ENCODE measurements at places on chromosomes 6 and 20. TPM values are rescaled to one million over a fixed set of nuclear protein-coding genes. Genes with fewer than 3 reads are reported as not detected.

IMPG1 gene
- not detected for total RNA-seq

ZBTB22 gene
- total RNA-seq, result 9.7 TPM

DNA sequence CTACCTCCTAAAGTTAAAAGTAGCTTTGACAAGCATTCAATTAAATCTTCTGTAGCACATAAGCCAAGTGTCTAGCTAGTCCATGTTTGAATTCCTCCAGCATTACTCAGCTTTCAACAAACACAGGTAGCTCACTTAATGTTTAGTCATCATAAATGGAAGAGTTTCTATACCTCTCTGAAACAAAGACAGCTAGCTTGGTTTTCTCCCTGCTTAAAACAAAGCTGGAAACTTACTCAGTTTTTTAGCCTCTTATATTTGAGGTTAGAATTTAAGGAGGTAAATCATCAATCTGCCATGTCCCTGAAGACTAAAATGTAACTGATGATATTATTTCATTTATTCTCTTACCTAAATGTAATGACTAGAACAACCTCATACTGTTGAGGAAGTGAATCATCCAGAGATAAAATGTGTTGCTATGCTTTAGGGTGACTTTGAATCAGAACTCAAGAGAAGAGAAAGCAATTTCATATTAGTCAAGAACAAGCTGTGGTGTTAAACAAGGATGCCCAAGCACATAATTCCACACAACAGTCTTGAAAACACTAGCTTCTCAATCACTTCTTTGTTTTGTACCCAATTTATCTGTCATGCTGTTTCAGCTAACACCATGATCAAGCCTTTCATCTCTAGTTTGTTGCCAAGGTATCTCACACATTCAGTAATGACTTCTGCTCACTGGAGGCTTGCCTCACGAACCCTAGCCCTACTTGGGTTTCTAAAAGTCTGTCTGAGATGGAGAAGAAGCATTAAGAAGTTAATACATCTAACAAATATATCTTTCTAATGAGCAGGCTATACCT, 251.9 kb downstream of the EPM2A start:
- DNase-seq, result no peak

PLA2G7 gene
- not detected for total RNA-seq

GRCh38 chr6:136611746-136612145, 61.5 kb upstream of the MAP7 start:
- no peak for DNase-seq

- DNase-seq, result peak; percentile 5
These were observed 129.9 kb downstream of the SMAP1 start for GRCh38 chr6:70797625-70798024.

Measured in GM12878 (cell line).